Stimulated activated CD8-positive, alpha-beta memory T cell treated with anti-CD3 and anti-CD28 coated beads, Interleukin-2, amount 100 ng/mL, for 1 hour (primary cell): ENCODE measurements at places on chromosomes 6 and 20.

DNA sequence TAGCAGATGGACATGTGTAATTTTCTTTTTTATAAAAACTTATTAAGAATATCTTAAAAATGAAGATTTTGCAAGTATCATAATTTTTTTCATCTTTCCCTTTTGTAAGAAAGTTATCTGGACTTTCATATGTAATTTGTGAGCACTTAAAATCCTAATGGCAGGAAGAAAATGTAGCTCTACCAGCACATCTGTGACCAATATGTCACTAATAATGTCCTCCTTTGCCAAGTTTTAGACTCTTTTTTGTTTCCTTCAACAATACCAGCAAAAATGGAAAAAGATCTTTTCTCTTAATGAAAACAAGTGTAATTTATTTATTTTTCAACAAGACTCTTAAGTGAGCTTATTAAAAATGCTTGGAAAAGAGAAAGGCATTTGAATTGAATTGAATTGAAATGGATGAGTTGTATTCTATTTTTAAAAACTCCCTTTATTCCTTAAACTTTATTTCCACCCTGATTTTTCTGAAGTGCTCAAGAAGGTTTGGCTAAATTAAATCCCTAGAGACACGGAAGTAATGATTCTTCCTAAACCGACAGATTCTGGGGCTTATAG, 110.7 kb downstream of the KIF6 start:
- DNase-seq = no peak

DNA sequence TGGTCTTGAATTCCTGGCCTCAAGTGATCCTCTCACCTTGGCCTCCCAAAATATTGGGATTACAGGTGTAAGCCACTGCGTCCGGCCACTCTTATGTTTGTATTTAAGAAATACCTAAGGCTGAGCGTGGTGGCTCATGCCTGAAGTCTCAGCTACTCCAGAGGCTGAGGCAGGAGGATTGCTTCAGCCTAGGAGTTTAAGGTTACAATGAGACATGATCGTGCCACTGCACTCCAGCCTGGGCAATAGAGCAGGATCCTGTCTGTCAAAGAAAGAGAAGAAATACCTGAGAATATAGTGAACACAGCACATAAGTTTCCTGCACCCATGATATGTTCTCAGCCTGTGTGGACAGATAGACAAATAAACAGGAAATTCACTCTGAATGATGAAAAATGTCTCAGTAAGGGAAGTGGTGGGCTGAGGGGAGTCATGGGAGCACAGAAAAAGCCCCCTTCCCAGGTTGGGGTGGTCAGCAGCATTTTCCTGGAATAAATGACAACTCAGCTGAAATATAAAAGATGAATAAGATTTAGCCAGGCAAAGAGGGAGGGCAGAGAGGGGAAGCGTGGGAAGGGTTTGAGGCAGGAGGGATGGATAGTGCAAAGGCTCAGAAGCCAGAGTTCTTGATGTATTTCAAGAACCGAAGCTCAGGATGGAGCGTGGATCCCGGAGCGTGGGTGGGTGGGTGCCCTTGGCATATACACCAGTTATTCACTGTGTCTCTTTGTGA, 13.8 kb upstream of the MMP9 start:
- no peak for DNase-seq

DNA sequence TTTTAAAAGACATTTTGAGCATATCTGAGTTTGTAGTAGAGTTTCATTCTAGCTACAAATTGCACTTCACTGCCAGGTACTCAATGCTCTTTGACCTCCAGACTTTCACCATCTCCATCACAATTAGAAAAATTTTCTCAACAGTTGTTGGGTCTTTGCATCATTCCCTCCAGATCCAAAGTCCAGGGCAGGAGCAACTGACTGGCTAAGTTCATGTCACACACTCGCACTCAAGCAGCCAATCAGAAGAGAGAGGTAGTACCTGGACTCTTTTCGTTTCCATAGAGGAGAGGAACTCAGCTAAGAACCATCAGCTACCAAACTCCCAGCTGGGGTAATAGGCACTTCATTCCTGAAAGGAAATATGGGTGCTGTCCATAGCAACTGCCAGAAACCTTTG, 9.0 kb downstream of the SPINT3 start:
- DNase-seq = no peak

DNA sequence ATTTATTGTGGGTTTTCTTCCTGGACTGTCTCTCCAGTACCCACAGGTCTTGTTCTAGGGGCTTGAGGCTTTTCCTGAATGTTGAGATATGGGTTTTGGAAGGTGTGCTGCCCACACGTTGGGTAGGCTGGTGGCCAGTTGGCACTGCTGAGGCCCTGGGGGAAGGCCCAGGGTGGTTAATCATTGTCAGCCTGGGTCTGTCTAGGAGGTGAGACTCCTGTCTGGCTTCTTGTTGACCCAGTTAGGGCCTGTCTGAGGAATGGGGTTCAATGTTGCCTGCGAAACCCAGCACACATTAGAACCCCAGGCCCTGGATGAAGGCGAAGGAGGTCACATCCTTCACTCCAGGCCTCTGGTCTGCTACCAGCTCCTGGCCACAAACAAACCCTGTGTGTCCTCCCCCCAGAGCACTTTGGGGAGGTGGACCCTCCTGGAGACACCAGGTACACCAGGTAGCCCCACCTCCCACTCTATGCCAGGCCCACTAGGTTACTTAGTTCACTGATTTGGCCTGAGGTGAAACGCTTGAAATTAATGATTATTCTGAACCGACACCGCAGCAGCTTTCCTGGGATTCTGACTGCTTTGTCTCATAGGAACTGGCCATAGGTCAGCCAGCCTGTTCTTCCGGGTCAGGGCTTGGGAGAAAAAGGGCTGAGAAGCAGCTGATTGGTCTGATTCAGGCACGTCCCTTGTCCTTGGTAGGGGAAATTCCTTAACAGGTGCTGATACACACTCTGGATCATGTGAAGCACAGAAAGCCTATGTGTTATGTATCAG, 15.2 kb downstream of the DNMT3B start:
- DNase-seq = no peak

DNA sequence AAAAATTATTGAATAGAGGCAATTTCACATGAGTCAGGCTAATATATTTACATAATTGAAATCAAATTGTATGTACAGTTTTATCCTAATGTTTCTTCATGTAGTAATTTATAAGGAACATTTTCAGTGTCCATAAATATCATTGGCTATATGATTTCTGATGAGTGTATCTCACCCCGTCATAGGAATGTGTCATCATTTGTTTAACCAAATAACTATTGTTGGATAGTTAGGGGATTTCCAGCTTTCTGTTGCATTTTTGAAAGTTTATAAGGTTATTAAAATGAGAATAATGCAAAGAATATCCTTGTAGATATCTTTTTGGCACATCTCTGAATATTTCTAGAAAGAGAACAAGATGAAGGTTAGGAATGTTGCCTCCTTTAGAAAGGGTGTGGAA, 39.0 kb downstream of the SYTL3 start:
- DNase-seq = no peak

- no peak for DNase-seq
Observed at GRCh38 chr20:8094850-8095249, 37.2 kb upstream of the PLCB1 start.

DNA sequence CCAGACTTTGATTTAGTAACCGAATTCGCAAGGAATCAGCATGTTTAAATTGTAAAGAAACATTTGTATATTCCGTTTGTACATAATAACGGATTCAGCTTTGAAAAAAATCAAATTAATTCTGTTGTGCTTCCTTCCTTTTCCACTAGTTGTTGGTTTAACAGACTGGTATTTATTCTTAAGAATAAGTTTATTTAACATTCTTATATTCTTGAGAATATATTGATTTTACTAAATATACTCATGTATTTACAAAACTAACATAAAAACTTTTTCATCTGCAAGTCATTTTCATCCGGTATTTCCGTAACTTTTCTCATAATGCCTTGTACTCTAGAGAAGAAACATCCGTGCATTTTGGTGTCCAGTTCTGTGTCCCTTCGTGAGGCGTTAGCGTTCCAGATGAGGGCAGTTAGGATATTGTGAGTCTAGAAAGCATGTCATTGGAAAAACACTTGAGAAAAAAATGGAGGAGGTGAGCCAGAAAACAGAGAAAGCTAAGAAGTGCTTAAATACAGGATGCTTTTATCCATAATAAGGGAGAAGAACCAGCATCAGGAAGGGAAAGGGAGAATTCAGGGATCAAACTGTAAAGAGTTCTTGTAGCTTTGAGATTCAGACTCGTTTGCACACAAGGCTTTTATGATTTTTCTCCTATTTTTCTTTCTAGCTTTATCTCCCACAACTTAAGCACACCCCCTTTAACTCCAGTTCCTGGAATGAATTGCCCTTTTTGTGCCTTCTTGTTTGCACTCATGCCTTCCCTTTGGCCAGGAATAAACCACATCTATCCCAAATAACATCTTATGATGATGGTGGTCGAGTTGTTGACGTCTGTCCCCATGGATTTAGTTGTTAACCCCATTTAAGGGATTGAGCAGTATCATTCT, 1.8 kb downstream of the WRNIP1 start:
- DNase-seq = no peak

GRCh38 chr20:41475503-41475902, 108.9 kb upstream of the EMILIN3 start:
- no peak for DNase-seq

- no peak for DNase-seq
Observed at GRCh38 chr6:168999392-168999791, 254.3 kb downstream of the THBS2 start.

- DNase-seq = no peak
Observed at GRCh38 chr20:18988701-18989100, 175.1 kb downstream of the SCP2D1 start.

DNA sequence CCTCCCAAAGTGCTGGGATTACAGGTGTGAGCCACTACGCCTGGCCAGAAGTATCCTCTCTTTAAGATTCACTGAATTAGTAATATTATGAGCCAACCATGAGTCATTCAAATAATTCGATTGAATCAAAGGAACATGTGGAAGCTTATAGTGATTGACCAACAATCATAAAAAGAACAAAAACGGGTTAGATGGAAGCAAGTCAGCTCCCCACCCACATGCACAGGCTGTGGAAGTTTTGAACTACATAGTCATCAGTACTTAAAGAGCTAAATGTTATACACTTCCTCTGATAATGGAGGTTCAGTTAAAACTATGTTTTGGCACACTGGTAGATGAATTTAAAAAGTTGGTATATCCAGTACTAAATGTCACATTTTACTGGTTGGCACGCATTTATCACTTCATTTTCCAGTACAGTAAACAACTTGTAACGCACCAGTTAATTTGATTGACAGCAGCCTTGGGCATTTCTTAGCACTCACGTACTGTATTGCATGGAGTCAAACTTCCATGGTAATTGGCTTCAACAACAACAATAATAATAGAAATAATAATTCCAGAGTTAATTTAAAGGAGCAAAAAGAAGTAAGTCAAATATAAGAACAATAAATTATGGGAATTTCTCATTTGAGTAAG, 1107.3 kb upstream of the MAP3K7 start:
- no peak for DNase-seq

- no peak for DNase-seq
Observed at GRCh38 chr6:144873623-144874378, 588.7 kb downstream of the UTRN start.

DNA sequence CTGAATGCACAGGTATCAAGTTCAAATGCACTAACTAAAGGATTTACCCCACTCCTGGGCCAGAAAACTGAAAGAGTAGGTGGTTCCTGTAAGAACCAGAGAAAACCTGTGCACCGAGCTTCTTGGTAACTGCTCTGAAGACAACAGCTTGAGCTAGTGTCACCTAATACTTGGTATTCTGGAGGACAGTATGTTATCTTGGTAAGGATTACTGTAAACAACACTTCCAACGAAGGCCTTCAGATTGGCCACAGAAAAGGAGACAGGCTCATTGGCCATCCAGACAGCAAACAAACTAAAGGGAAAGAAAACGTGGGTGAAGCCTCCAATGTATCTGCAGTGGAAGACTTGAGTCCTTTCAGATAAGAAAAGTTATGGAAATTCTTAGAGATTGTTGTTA, 61.5 kb downstream of the GMPR start:
- no peak for DNase-seq

- no peak for DNase-seq
Observed at GRCh38 chr6:34953061-34954025, 64.3 kb downstream of the ANKS1A start.

DNA sequence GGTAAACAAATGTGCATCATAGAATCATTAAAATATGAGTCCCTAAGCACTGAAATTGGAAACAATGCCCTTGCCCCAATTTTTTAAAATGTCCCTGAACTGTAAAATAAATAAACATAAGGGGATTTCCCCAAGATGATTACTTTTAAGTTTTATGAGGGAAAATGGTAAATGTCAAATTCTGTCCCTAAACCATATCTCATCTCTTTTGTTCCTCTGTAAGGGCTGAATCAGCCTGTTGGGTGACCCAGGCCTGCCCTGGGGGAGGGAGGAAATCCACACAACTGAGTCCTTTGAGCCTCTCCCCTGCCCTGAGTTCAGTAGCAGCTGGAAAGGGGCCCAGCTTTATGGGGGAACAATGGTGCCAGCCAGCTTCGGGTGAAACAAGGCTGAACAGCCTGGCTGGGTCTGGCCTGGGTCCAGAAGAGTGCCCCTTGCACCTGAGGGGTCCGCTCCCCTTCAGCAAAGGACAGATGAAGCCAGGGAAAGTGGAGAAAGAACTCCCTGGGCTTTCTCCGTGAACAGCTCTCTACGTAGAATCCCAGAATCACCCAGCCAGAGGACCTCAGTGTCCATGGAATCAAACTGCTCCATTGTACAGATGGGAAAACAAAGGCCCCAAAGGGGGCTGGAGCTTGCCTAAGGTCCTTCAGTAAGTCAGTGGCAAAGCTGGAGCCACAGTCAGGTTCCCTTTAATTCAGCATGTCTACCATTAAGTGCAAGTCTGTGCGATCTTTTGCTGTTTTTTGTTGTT, 28.2 kb upstream of the ITCH start:
- DNase-seq = no peak

DNA sequence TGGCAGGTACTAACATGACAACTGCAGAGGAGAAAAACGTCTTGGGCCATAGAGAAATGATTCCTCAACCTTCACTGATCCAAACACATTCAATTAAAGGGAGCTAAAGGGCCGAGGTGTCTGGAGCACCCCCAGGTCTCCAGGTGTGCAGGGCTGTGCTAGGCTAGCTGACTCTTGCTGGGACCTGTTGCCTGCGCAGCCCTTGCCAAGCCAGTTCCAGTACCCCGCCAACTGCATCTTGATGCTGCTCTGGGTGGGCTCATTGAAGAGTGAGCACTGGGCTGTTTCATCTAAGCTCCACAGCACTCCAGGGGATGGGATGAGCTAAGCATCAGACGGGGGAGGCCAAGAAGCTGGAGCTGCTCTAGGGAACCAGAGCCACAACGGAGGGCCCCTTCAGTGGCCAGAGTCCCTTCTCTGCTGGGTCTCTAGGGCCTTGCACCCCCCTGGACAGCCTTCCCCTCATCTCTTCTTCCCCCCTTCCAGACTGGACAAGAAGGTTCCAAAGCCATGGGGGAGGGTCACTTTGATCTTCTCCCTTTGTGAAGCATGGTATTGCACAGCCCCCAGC, 15.9 kb downstream of the LEMD2 start:
- DNase-seq = no peak
